ENCODE measurements at places on chromosomes 11 and 22.

DNA sequence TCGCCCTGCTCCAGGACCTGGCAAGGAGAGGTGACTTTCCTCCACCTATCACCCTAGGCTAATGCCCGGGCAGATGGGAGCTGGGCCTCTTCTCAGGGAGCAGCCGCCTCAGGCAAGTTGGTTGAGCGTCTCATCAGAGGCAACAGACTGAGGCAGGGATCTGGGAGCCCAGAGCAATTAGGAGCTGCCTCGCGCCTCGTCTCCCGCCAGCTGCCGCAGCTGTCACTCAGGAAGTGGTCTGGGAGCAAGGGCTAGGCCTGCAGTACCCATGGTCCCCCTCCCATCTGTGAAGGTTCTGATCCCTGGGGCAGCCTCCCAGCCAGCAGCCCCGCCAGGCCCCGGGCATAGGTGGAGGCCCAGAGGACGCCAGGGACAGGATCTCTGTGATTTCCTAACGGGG is 4.6 kb upstream of the CABP7 start:
- no peak for DNase-seq

DNA sequence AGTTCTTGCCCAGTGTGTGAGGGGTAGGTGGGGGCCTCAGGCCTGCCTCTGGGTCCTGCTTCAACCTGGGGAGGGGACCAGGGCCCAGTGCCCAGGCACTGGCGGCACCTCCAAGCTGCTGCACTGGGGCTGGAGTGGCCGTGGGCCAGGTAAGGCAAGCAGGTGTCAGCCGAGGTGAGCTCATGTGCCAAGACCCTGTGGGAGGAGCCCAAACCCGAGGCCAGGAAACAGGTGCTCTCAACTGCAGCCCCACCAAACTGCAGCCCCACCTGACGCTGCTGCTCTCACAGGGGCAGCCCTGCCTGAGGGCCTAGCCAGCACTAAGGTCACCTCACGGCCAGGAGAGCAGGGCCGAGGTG is 18.1 kb upstream of the GNB1L start:
- DNase-seq = no peak

DNA sequence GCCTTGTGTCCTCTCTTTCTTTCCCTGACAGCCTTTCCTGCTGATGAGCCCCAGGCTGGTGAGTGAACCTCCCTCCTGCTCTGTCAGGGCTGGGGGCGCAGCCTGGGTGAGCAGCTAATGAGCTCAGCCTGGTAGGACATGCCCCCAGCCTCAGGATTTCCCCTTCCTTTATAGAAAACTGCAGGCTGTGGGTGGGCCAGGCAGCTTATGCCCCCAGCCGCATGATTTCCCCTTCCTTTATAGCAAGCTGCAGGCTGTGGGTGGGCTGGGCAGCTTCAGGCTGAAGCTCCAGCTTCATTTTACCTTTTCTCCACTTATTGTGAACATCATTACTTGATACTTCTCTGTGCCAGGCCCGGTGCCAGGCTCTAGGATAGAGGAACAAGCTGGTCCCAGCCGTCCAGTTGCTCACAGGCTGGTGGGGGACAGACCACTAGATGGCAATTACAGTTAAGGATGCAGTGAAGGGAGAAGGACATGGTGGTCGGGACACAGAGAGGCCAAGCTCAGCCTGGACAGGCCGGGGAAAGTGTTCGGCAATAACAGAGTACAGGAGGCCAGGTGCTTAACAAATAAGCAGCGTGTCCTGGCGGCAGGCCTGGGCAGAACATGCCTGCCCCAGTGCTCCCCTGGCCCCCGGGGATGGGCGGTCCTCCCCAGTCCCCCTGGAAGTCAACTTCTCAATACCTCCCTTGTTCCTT is 5.3 kb downstream of the LGALS12 start:
- no peak for DNase-seq

GRCh38 chr11:86196913-86197312 is 47.6 kb upstream of the EED start:
- DNase-seq = no peak

GRCh38 chr11:35142481-35143075 is 3.6 kb downstream of the CD44 start:
- no peak for DNase-seq

Data from stimulated activated CD4-positive, alpha-beta T cell treated with anti-CD3 and anti-CD28 coated beads, Interleukin-1b, Interleukin-23, amount 100 ng/mL, for 1 hour (primary cell).